ENCODE measurements at places on chromosomes 13 and 19.
A peak's percentile ranks its signal among the peaks of the same experiment; 100 is the strongest.

GRCh38 chr13:60893801-60894200, 496.8 kb downstream of the TDRD3 start:
- no peak for DNase-seq

DNA sequence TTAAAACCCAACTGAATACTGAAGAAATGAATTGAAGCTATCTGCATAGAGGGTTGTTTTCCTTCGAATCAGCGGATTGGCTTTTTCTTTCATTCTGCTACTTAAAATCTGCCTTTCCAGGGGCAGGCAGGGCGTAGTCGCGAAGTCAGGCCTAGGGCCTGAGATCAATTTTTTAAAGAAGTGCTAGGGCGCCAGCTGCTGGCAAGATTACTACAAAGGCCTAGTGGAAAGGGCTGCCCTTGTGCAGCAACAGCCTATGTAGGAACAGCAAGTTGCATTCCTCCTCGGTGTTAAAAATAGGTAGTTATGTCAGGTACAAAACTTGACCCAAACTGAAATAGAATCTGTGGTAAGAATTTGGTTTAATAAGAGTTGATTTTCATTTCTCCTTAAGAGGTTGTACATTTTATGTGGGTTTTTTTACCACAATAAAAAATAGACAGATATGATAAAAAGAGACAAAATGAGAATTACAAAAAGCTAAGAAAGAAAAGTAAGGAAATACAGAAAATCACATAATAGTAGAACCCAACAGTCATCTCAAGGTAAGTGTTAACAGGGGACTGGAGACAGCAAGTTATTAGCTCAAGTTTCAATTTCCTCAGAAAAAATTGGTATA, 9.5 kb upstream of the URAD start:
- no peak for DNase-seq

DNA sequence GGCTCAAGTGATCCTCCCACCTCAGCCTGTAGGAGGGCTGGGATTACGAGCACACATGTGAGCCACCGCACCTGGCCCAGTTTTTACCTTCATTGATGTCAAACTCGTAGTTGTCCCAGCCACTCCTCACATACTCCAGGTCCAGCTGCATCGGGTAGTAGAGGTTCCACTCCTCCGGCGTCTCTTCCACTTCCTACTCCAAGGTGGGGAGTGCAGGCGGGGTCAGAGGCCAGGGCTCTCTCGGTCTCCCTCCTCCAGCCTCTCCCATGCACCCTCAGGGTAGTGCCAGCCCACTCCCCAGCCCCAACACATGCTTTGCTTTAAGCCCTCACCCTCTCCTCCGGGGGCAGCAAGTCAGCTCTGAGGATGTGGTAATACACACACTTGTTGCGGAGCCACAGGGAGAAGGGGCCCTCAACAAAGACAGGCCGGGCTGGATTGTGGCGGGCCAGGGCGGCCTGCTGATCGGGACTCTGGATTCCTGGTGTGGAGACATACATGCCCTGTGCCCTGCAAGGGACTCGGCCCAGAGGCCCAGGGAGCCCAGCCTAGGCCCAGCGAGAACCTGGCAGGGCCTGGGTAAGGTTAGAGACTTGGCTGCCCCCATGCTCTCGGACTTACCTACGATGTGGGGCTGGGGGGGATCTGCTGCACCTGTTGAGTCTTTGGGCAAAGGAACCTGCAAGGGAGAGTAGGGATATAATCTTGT, 1.9 kb upstream of the ZNF653 start:
- DNase-seq: no peak

- DNase-seq: no peak
Measured at GRCh38 chr19:41537789-41538188, 38.2 kb upstream of the CEACAM21 start.

GRCh38 chr13:20536992-20537391, 11.3 kb upstream of the CRYL1 start:
- DNase-seq: no peak

- no peak for DNase-seq
Measured at GRCh38 chr19:13813147-13813546, 17.9 kb downstream of the ZSWIM4 start.

DNA sequence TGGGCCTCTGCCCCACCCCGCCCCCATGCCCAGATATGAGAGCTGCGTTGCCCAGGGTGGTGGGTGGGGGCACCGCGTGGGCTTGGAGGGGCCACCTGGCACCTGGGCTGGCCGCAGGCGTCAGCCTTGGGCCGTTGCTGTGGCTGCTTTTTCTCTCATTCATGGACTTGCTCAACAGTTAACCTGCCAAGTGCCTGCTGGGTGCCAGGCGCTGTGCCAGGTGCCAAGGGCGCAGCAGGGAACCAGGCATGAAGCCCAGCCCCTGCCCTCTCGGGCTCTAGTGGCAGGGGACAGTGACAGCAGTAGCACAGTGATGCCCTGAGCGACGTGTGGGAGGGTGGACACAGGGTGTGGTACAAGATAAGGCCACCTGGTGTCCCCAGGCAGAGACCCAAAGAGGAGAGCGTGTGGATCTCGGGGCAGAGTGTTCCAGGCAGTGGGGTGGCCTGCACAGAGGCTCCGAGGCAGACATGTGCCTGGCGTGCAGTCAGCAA, 28.1 kb downstream of the DHX34 start:
- DNase-seq: peak; percentile 93

GRCh38 chr13:53545340-53545941, 516.8 kb downstream of the OLFM4 start:
- DNase-seq: no peak

DNA sequence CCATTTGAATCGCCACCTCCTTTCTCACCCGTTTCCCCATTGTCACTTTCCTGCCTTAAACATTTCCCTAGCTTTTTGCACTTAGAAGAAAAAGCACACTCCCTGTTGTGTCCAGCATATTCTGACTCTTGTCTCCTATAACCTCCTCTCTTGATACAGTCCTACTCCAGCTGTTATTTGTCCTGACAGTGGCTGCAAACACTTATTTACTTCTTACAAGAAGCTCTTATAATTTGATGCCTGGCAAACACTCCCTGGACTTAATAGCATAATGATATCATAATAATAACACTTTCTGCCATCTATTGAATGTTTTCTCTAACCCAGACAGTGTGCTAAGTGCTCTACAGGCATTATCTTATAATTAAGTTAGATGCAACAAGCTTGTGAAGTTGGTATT, 76.6 kb downstream of the DGKH start:
- DNase-seq: no peak

GRCh38 chr13:85864963-85865530, 65.8 kb upstream of the SLITRK6 start:
- DNase-seq: no peak

- no peak for DNase-seq
Measured at GRCh38 chr19:30668521-30669155, 296.5 kb downstream of the ZNF536 start.

- peak; percentile 84 for DNase-seq
Measured at GRCh38 chr19:46189971-46190888, 39.3 kb upstream of the IGFL1 start.
